Muscle of arm (tissue), 14 donors: ENCODE measurements at places on chromosomes 1 and 21.

DNA sequence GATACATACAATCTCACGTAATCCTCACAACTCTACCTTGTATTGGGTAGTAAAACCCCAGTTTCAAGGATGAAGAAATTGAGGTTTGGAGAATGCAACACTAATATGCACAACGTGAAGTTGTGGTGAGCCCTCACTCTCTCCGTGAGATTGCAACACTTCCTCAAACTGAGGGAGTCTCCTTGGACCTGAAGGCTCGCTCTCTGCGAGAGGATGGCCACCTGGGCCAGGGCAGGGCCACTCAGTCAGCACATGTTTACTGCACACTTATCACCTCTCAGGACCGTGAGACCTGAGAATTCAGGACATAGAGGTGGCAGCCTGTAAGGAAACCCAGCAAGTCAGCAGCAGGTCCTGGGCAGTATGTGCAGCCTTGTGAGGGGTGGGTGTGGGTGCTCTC lies 8.7 kb downstream of the SH3BP5L start:
- no peak for DNase-seq

GRCh38 chr1:41467673-41468072 lies 16.8 kb downstream of the EDN2 start:
- DNase-seq, result no peak

- no peak for DNase-seq
Observed at GRCh38 chr1:183967914-183968313, 69.6 kb downstream of the COLGALT2 start.

DNA sequence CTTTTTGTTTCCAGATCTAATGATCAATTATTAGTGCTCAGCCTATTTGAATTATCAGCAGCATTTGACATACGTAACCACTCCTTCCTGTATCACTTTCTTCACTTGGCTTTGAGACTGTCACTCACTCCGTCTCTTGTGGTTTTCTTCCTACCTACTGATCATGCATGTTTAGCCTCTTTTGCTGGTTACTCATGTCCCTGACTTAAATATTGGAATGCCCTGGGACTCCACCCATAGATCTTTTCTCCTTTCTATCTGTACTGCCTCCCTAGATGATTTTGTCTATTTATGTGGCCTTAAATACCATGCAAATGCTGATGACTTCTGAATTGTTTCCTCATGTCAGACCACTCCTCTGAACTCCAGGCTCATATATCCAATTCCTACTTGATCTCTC lies 57.7 kb upstream of the PDE4B start:
- DNase-seq, result no peak

DNA sequence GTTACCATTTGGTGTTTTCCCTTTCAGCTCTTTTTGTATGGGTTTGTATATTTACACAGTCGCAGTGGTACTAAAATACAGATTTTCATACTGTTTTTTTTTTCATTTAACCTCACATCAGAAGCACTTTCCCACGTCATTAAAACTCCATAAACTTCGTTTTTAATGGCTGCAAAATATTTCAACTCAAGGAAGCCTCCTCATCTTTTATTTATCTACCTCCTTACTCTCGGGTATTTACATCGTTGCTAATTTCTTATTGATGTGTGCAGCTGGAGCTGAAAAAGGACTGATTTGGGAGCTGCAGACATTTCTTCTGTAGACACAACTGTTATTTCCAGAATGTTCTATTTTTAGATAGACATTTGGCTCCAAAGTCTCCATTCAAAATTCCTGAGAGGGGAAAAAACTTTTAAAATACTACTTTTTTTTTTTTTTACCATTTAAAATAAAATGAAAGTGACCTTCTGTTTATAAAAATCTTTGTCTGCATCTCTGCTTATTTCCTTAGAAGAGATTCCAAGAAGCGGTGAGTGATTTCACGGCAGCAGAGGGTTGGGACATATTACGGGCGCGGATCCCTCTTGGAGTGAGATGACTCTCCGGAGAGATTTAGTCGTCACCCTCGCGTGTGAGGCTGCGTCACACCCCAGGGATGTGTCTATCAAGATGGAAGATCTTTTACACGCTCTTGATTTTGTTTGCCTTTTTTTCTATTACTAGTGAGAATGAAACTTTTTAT lies 10.1 kb downstream of the RUNX3 start:
- no peak for DNase-seq
